ENCODE measurements at places on chromosomes 12 and 14.

DNA sequence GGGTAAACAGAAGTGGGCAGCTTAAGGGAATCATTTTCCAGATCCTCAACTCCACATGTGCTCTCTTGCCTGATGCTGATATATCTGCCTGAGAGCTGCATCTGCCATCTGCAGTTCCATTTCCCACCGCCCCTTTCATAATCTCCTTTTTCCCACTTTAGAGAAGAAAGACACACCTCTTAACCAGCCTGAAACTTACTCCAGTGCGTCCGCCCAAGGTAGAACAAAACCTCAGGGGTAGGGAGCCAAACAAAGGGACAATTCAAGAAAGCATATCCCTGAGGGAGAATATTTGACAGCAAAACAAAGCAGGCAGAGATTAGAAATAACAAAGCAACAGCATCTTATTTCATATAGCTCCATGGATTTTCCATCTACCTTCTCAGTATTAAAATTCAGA, 4.3 kb downstream of the MDM1 start:
- no peak for DNase-seq

DNA sequence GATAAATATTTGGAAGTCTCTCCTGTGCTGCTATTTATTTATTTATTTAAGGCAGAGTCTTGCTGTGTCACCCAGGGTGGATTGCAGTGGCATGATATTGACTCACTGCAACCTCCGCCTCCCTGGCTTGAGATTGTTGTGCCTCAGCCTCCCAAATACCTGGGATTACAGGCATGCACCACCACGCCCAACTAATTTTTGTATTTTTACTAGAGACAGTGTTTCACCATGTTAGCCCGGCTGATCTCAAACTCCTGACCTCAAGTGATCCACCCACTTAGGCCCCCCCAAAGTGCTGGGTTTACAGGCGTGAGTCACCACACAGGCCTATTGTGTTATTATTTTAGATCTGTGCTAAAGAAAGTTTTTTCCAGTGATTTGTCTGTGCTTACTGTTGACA, 225.2 kb downstream of the CCER1 start:
- DNase-seq, result no peak

DNA sequence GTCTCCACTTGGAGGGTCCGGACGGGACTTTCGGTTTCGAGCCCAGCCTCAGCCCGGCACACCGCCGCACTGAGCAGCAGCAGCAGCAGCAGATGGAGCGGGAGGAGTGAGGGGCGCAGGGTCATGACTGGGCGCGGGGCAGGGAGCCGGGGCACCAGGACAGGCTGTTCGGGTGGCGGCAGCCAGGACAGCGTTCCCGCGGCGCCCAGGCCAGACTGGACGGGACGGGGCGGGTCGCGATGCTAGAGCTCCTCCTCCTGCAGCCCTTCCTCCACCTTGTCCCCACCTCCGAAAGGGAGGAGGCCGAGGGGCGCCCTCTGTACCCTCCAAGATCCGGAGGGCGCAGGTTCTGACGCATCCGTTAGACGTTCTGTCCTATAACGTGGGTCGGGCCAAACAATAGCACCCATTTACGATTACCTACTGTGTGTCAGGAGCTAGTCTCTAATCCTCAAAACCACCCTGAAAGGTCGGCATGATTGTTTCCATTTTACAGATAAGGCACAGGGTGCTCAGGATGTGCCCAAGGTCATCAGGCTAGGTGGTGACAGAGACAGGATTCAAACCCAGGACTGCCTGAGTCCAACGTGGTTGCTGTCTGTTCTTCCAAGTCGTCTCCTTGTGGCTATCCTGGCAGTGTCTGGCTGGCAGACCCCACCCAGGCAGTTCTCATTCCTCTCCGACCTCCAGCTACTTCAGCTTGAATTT, at the start of gene FKBP11:
Gene FKBP11 (minus strand): TSS at position 189 of the 708 bp plus-strand sequence. CDS start 64 bp downstream, at position 125.
- DNase-seq, result no peak

DNA sequence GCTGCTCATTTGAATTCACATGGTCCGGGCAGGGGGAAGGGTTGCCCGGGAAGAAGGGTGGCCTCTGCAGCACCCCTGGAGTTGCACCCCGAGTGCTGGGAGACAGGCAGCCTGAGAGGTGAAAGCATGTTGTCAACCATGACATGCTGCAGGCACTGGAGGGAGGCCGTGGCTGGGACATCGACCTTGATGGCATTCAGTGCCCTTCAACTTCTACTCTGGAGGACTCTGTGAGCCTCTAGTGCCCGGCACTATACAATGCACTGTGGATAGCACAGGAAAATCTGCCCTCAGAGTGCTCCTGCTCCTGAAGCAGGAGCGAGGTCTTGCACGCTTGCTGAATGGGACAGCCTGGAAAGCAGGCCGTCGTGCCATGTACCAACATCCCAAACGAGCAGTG, 359.3 kb upstream of the FKBP4 start:
- DNase-seq, result no peak

- DNase-seq, result no peak
Observed at GRCh38 chr14:60657456-60658210, 8.4 kb upstream of the SIX1 start.

DNA sequence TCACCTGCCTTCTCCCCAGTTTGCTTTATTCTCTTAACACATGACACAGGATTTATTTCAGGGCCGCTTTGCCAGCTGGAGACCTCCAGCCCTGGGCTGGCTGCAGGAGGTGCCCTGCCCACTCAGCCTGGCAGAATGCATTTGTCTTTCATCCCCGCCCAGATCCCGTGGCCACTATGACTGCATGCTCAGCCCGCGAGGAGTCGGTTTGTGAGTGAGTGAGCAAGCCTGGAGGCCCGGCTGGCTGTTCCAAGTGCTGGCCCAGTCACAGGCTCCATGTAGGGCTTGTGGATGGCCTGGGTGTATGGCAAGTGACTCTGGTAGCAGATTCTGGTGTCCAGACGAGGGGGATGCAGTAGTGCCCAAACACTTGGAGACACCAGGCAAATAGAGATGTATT, 2.1 kb downstream of the TDP1 start:
- no peak for DNase-seq

- DNase-seq, result no peak
Observed at GRCh38 chr14:89013098-89013504, 188.7 kb downstream of the TTC8 start.

DNA sequence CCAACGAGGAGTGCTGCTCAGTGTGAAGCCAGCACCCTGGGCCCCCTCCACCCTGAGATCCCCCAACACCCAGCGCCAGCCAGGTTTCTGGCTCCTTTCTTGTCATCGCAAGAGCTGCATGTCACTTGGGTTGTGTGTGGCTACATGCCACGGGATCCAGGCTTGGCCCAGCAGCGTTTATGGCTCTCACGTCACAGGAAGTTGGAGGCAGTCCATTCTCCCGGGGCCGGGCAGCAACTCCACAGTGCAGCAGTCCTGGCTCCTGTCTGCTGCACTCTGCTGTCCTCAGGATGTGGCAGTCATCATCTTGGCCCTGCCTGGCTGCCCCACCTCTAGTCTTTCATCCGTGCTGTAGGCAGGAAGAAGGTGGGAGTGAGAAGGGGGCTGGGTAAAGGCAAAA, 78.3 kb downstream of the AACS start:
- no peak for DNase-seq

GRCh38 chr12:9367201-9367600, 159.0 kb upstream of the PZP start:
- DNase-seq, result no peak

DNA sequence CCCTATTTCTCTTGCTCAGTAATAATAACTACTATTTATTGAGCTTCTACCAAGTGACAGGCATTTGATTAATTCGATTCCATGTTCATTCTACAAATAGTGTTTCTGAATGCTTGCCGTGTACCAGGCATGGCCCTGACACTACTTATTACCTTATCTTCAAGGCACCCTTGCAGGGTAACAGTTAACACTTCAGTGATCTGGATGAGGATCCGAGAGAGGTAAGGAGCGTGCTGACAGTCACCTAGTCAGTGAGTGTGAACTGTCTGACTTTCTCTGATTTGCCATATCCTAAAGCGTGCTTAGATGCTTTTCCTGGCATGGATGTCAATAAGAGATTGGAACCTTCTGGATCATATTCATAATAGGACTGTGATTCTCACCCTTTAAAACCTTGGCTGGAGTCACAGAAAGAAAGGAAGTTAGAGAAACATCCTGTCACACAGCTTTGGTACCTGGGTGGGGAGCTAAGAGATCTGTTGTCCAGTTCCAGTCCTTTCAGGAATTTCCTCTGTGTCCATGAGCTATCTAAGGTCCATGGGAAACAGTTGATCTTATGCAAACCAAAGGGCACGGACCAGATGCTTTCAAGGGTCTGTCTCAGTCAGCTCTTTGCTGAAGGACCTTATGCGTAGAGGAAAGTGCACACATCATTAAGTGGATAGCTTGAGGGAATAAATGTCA, 54.8 kb downstream of the PPFIBP1 start:
- DNase-seq, result no peak

DNA sequence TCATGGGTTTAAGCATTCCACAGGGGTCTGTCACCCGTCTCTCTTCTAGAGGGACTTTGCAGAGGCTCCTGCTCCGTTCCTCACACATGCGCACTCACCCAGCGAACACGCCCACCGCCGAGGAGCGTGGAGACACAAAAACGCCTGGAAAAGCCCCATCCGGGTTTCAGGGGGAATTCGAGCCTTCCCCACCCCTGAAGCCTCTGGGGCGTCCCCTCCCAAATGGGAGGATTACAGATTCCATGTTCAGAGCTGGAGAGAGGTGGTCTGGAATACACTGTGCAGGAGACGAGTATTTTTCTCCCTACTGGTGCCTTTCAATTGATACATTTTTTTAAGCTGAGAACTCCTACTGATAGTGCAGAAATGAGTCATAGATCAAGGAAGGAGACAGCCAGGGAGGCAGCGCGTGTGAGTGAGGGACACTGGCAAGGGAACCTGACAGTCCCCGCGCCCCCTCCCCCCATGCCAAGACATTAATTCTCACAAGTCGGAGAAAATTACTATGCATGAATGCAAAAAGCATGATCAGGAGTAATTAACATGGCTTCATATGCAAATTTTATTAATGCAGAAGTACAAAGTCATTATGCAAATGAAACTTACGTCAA, 36.9 kb downstream of the BCL11B start:
- DNase-seq, result peak; percentile 50

GRCh38 chr12:65100140-65100539, 21.0 kb downstream of the WIF1 start:
- DNase-seq, result no peak

DNA sequence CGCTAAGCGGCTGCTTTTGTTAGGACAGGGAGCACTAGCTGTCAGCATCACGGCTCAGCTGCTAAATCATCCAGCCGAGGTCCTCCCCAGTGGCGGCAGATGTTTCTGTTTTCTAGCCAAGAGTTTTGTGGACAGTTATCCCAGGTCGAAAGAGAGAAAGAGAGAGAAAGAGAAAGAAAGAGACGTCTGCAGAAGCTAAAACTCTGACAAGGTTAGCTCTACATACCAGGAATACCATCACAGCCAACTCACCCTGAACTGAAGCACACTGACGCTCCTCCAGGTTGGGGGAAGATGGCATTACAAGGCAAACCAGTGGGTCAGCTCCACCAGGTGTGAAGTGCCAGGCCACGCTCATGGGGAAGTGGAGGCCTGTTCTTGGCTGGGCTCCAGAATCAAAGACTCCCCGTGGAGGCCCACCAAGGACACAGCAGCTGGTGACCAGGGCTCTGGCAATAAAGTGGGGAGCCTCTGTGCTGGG, 64.9 kb upstream of the DICER1 start:
- DNase-seq, result no peak

- no peak for DNase-seq
Observed at GRCh38 chr12:124523071-124523470, 44.3 kb downstream of the NCOR2 start.

DNA sequence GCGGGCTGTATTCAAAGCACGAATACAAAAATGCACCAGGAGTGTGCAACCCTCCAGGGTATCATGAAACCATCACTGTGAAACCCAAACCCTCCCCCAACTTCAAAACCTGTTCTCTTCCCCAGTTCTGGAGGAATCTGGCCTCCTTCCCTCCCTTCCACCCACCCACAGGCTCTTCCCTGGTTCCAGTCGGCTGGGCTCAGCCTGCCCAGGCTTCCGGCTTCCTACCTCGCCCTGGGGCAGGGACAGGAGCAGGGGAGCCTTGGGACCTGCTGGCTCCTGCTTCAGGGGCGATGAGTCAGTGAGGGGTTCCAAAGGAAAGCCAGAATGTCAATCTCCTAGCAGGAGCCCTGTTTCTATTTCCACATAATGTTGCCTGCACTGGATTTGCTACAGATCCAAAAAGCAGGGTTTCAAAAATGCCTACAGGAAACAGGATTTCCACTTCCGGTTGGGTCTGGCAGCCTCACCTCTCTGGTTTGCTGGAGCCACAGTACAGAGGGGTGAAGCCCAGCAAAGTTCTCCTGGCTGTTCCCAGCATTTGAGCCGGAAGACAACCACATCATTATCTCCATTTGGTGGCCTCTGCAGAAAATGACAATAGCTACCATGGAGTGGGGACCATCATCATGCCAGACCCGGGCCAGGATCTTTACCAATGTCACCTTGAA, 278.3 kb downstream of the DPF3 start:
- no peak for DNase-seq

DNA sequence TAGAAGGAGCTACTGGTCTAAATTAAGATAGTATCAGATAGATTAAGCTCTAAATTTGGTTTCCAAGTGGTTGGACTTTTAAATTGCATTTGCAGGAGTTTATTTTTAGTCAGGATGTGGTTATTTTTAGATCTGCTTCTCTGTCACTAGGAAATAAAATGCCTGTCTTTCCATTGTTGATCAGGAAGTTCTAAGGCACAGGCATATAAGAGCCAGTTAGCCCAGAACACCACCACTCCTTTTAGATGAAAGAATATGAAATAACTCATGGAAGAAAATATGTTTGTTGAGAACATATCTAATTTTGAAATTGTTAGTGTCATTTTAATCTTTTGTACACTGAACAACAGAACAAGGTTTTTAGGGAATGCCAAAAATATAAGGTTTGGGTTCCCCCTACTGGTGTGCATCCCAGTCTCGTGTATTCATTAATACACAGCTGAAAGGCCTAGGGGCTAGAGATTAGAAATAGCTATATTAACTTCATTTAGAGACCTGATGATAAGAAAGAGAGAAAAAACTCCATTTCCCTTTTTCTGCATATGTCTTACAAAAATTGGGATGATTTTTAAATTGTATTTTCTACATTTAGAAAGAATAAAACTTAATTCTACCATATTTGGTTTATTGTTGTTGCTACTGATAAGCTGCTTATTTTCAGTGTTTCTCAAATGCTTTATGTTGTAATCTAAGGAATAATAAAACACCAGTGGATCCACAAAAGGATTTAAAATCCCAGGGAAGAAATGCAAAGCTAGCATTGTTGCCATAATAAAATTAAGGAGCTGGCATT, 67.2 kb downstream of the RIC8B start:
- peak; percentile 31 for DNase-seq

DNA sequence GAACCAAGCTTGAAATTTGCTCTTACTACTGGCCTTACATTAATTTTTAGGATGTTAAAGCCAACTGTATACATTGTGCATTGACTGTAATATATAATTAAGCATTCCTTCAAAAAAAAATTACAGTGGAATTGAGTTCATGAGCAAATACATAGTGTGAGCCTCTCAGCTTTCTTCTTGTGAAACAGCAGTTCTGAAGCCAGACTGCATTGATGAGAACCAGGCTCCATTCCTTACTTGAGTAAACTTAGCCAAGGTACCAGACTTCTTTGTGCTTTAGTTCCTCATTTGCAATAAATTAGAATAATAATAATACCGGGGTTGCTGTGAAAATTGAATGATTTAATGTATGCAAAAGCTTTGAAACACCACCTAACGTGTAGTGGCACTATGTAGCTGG, 169.5 kb downstream of the ANO4 start:
- no peak for DNase-seq
